ENCODE measurements at places on chromosomes 7 and 10. TPM values are rescaled to one million over a fixed set of nuclear protein-coding genes. Genes with fewer than 3 reads are reported as not detected.

- DNase-seq = no peak
These were observed 640.3 kb downstream of the NRG3 start for GRCh38 chr10:82515256-82515655.

- DNase-seq = no peak
These were observed 69.8 kb downstream of the TCF7L2 start for GRCh38 chr10:113019692-113020474.

Gene ELOVL3
- 1.3 TPM for total RNA-seq

- DNase-seq = no peak
These were observed 15.4 kb downstream of the CTBP2 start for GRCh38 chr10:125144693-125145623.

DNA sequence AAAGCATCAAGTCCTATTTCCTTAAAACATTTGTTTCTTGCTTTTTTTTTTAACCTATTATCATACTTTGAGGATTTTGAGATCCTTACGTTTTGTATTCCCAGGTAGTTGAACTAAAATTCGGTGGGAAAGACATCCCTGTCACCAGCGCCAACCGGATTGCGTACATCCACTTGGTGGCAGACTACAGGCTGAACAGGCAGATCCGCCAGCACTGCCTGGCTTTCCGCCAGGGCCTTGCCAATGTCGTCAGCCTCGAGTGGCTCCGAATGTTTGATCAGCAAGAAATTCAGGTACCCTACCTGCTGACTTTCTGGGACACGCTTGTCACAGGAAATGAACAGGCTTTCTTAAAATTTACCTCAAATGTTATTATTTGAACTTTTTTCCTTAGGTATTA is 83.0 kb upstream of the DNAJB6 start:
- DNase-seq = no peak

Gene LOXL4
- 20.1 TPM for total RNA-seq

Measured in renal cortical epithelial cell (primary cell).